ENCODE measurements at places on chromosomes 3 and 15.
A peak's percentile ranks its signal among the peaks of the same experiment; 100 is the strongest.

GRCh38 chr3:119311081-119311925 is 17.1 kb downstream of the ARHGAP31 start:
- no peak for DNase-seq

- DNase-seq: no peak
Measured at GRCh38 chr15:68354923-68355322, 77.0 kb downstream of the ITGA11 start.

- no peak for DNase-seq
Measured at GRCh38 chr3:63689285-63689684, 36.8 kb downstream of the SNTN start.

GRCh38 chr3:195537995-195538394 is 5.1 kb downstream of the PPP1R2 start:
- DNase-seq: peak; percentile 55

GRCh38 chr3:105608623-105609022 is 241.9 kb downstream of the ALCAM start:
- no peak for DNase-seq

GRCh38 chr3:176341963-176342362 is 855.3 kb downstream of the TBL1XR1 start:
- no peak for DNase-seq

DNA sequence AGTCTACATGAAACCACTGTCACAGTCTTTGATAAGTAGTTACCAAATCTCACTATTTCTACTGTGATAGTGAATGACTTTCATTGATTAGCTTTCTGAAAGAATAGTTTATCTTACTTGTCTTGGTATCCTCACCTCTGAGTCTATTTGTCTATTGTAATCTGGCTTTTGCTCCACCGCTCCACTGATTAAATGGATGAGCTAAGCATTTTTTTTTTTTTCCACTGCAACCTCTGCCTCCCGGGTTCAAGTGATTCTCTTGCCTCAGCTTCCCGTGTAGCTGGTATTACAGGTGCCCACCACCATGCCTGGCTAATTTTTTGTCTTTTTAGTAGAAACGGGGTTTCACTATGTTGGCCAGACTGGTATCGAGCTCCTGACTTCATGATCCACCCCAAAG is 12.9 kb downstream of the BBS4 start:
- DNase-seq: no peak

- DNase-seq: no peak
Measured at GRCh38 chr15:51460796-51461195, 119.3 kb downstream of the GLDN start.

- DNase-seq: peak; percentile 72
Measured at GRCh38 chr15:88274553-88275460, 18.3 kb upstream of the NTRK3 start.

- DNase-seq: no peak
Measured at GRCh38 chr3:12902181-12902999, 61.0 kb upstream of the RPL32 start.

- no peak for DNase-seq
Measured at GRCh38 chr3:447671-448070, 251.1 kb downstream of the CHL1 start.

DNA sequence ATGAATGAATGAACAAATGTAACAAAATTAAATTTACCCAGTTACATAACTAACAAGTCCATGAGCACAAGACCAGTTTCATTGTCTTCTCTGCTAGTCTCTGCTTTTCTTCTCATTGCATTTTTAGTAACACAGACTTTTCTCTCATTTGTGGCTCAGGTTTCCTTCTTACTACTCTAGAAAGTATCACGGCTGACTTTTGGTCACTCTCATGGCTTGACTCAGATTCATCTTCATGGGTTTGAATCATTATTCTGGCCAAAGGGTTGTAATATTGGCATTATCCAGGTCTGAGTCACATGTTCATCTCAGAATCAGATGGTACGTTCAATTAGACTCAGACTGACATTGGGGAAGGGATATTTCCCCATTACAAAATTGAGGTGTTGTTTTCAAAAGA is 121.5 kb upstream of the SATB1 start:
- DNase-seq: no peak

DNA sequence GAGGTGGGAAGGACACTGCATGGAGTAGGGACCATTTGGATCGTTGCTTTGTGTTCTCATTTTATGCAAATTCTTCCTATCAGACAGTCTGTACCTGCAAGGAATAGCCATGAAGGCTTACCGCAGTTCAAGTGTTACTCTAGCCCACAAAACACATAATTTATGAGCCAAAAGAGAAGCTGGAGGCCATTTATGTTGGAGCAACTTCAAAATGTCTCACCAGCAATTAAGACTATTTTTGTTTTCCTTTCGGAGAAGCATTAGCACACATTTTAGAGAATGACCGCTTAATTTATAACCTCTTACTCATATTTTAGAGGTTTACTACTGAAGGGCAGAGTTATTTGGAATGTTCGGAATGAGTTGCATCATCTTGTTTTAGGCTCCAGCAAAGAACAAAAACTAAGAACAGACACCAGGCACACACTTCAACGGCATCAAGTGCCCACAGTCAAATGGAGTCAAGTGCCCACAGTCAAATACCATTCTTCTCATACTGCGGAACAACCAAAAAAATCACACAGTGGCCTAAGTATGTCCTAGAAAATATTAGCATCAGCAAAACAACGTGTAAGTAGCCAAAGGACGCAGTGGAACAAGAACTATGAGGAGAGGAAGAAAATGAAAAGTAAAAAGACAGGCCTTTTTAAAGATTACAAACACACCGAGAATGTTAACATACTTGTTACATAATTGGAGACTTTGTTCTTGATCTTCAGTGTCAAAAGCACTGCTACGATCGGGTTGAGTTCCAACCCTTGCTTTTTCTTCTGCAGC is 17.5 kb upstream of the GOLGA8J start:
- no peak for DNase-seq

DNA sequence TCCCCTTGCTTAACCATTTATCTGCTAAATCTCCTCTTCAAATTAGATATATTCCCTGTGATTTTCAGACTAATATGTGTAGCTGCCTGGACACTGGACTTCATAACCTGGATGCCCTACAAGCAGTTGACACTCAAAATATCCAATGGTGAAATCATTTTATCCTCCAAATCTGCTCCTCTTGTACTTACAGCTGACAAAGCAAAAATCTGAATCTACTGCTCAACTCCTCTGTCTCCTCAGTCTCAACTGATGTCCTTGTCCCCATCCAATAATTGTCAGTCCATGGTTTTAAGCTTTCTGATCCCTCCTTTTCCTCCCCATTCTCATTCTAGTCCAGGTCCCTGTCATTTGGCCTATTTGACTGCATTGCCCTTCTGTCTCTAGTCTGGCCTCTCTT is 411.8 kb downstream of the TBC1D5 start:
- DNase-seq: no peak

- DNase-seq: no peak
Measured at GRCh38 chr15:89823836-89824606, 9.4 kb upstream of the ANPEP start.

- DNase-seq: no peak
Measured at GRCh38 chr15:55990998-55991397, 2.4 kb downstream of the NEDD4 start.

DNA sequence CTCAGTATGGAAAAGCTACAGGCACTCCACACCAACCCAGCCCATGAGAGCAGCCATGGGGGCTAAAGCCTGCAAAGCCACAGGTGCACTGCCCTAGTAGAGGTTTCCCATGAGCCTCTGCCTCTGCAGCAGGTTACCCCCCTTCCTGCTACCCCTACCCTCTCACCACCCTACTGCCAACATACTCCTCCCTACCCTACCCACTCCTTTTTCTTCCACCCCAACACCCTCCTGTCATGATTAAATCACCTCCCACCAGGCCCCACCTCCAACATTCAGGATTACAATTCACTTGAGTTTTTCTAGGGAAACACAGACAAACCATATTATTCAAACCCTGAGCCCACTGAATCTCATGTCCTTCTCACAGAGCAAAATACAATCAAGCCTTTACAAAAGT is 88.4 kb downstream of the LMLN start:
- DNase-seq: no peak

GRCh38 chr3:150357923-150358607 is 50.0 kb upstream of the TSC22D2 start:
- DNase-seq: no peak

DNA sequence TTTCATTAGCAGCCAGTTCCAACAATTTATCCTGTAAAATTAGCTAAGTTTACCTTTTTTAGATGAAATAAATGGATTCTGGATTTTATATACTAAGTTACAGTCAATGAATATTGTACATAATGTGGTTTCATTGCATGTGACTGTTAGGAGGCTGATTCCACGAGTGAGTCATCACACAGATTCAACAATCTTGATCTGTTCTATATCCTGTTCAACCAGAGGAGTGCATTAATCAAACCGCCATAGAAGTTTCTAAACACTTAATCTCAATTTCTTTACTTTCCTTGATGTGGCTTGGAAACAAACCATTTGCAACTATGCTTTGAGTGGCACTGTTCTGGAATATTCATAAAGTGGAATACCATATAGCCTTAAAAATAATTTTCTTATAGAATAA is 15.3 kb downstream of the DNAJC13 start:
- DNase-seq: no peak

- peak; percentile 35 for DNase-seq
Measured at GRCh38 chr3:18389108-18389733, 35.9 kb downstream of the SATB1 start.

- no peak for DNase-seq
Measured at GRCh38 chr15:35307676-35308075, 222.6 kb upstream of the NANOGP8 start.

DNA sequence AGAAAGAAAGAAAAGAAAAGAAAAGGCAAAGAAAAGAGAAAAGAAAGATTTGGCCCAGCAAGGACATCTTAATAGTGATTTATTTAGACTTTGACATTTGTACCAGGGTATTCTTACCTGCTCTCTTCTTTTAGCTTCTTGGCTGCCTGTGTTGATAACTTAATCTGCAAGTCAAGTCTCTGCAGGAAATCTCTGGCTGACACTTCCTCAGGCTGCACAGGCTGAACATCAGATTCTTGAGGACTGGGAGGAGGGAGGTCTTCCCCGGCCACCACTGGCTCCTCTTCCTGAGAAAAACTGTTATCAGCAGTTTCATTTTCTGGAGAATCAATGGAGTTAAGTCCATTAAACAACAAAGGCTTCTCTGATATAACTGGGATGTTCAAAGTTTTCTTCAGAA is 12.8 kb downstream of the LYSMD2 start:
- no peak for DNase-seq

- no peak for DNase-seq
Measured at GRCh38 chr15:57356636-57357035, 19.7 kb upstream of the CGNL1 start.

DNA sequence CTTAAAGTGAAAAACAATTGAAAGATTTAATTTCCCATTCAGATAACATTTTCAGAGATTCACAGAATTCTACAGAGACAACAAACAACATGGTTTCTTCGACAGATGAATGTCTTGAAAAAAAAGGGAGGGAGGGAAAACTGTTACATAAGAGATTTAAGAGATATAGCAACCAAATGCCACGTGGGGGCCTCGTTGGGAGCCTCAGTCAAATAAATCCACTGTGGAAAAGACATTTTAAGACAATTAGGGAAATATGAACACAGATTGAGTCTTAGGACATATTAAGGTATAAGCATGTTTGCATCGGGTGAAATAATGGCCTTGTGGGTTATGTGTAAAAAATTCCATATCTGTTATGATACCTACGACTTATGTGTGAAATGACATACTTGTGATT is 5.0 kb upstream of the PRRT3 start:
- DNase-seq: no peak

- no peak for DNase-seq
Measured at GRCh38 chr15:45670511-45670910, 35.7 kb downstream of the SQOR start.
